ENCODE measurements at places on chromosomes 6 and 20. TPM values are rescaled to one million over a fixed set of nuclear protein-coding genes. Genes with fewer than 3 reads are reported as not detected.

FNDC1 gene
- not detected for total RNA-seq

SLC24A3 gene
- not detected for total RNA-seq

MAP3K7 gene
- 38.8 TPM for total RNA-seq

ISM1 gene
- total RNA-seq, result 2.6 TPM

ACTL10 gene
- total RNA-seq, result 0.06 TPM

RGL2 gene
- total RNA-seq, result 37.3 TPM

PTCRA gene
- total RNA-seq, result not detected

ARFGEF3 gene
- 4.1 TPM for total RNA-seq

GNMT gene
- total RNA-seq, result not detected

TCF15 gene
- not detected for total RNA-seq

TCP11 gene
- total RNA-seq, result not detected

ZC3H12D gene
- 0.16 TPM for total RNA-seq

PSORS1C1 gene
- 0.64 TPM for total RNA-seq

CTAGE9 gene
- not detected for total RNA-seq

EBF4 gene
- not detected for total RNA-seq

VSX1 gene
- not detected for total RNA-seq

TFAP2C gene
- 11.7 TPM for total RNA-seq

ATAT1 gene
- 6.6 TPM for total RNA-seq

RSPO3 gene
- 0.11 TPM for total RNA-seq

DNAAF9 gene
- total RNA-seq, result 3.0 TPM

LAMA2 gene
- 0.20 TPM for total RNA-seq

FYN gene
- 50.2 TPM for total RNA-seq

DNMT3B gene
- 3.9 TPM for total RNA-seq

ERMARD gene
- 16.2 TPM for total RNA-seq

ADAM33 gene
- total RNA-seq, result not detected

MICB gene
- not detected for total RNA-seq

CD83 gene
- total RNA-seq, result 9.6 TPM

CCN6 gene
- not detected for total RNA-seq

MEI4 gene
- 0.06 TPM for total RNA-seq

SDC4 gene
- total RNA-seq, result 53.4 TPM

MYL9 gene
- total RNA-seq, result 10.0 TPM

All from HT1080 (cell line).